ENCODE measurements at places on chromosomes 12 and 14.
A peak's percentile ranks its signal among the peaks of the same experiment; 100 is the strongest.

DNA sequence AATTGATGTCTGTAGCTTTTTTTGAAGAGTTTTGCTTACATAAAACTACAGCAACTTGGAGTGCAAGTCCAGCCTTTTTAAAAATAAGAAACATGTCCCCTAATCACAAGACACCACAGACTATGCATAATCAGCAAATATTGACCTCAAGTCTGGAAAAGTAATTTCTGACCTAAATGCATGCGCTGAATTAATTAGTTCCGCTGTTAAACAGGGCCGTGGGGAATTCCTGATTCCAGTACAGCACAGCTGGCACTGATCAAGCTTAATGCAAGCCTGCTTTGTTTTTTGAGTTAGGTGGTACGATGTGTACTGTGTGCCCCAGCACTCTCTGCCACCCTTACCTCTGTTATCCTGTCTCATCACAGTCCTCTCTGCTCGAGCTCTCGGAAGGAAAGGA lies 9.2 kb downstream of the MLH3 start:
- no peak for DNase-seq

DNA sequence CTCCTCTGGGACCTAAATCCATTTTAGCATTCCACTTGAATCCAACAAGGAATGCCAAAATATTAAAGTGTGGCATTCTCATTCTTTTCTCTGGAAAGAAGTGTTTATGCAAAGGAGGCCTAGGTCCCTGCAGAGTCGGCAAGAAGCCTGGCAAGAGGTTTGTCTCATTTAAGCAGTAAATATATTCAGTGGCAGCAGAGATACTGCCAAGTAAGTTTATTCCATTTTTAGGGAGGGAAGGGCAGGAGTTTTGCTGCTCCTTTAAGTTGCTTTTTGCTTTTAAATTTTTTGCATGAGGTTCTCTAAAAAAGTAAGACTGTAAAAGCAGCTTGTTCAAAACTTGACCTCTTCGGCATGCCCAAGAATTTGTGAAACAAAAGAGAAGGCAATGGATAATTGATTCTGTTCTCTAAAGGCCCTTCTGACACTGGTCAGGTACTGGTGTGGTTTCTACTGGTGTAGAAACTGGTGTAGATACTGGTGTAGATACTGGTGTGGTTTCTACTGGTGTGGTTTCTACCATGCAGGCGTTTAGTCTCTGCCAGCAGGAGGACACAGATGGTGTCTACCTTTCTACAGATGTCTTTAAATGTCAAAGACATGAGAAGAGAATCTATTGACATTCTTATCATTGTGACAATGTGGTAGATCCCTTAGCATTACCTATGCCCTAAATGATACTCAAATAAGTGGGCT lies 107.3 kb downstream of the SAMD4A start:
- no peak for DNase-seq

DNA sequence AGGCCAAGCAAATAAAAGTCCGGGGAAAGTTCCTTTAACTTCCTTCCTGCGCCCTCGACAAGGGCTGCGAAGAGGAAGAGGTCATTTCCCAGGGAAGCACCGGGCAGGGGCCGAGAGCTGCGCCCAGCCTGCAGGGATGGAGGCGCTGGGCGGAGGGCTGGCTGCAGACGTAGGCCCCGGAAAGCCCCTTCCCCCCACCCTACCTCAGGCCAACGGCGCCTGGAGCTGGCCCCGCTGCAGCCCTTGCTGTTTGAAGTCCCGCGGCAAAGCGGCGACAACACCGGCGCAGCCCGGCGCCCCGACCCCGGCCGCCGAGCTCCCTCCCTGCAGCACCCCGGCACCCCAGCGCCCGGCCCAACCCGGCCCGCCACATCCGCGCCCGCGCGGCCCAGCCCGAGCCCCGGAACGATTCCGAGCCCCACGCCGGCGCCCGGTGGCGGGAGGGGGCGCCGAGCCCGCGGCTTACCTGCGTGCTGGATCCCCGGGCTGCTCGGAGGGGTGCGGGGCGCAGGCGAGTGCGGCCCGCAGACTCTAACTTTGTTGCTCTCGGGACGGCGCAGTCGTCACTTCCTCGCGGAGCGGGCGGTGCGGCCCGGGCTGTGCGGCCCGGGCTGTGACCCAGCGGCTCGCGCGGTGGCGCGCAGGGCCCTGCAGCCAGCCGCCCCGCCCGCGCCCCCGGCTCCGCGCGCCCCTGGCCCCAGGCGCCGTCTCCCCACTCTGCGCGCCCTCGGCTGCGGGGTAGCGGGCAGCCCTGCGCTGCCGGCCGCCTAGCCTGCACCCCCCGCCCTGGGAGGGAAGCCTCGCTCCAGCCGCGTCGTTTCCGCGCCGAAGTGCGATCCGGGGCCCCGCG lies 64.8 kb upstream of the PTGR2 start:
- DNase-seq: no peak

DNA sequence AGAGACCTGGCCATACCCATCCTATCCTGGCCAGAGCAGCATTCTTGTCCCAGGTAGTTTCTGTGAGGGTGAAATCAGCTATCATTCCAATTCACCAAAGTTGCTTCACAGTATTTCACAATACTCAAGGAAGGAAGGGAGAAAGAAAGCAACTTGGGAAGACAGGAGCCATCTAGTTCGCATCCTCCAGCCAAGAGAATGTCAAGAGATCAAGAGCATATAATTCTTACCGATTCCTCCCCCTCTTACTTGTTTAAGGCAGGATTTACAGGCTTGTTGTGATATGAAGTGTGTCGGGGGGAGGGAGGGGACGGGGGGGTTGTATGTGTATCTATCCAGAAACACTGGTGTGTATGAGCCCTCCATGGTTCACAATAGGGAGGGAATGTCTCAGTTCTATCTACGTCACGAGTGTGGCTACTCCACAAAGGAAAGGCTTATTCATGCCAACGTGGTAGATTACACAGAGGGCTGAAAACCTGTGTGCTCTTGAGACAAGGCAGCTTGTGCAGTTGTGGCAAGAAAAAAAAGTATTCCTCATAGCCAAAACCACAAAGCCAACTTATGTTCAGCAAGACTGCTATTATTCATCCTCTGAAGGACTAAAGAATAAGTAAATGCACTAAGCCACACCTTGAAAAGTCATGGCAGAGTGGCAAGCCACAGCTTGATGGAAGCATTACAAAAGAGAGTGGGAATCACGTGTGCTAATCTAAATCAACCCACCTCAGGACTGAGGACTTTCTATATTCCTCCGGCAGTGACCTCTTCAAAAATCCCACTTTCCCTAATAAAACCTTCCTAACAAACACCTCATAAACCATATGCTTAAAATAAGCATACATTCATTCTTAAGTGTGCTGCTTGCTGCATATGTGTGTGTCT lies 35.0 kb downstream of the CORO1C start:
- no peak for DNase-seq

GRCh38 chr12:130970908-130971233 lies 17.2 kb downstream of the ADGRD1 start:
- no peak for DNase-seq

- no peak for DNase-seq
Observed at GRCh38 chr14:74348241-74348734, at the start of gene VRTN. Gene VRTN, plus strand, starts transcription at chr14:74348471. Its CDS starts 8,313 bp downstream, at chr14:74356784.

GRCh38 chr14:62847168-62847567 lies 198.1 kb downstream of the KCNH5 start:
- DNase-seq: no peak

GRCh38 chr12:54134850-54135249 lies 53.9 kb downstream of the SMUG1 start:
- no peak for DNase-seq

DNA sequence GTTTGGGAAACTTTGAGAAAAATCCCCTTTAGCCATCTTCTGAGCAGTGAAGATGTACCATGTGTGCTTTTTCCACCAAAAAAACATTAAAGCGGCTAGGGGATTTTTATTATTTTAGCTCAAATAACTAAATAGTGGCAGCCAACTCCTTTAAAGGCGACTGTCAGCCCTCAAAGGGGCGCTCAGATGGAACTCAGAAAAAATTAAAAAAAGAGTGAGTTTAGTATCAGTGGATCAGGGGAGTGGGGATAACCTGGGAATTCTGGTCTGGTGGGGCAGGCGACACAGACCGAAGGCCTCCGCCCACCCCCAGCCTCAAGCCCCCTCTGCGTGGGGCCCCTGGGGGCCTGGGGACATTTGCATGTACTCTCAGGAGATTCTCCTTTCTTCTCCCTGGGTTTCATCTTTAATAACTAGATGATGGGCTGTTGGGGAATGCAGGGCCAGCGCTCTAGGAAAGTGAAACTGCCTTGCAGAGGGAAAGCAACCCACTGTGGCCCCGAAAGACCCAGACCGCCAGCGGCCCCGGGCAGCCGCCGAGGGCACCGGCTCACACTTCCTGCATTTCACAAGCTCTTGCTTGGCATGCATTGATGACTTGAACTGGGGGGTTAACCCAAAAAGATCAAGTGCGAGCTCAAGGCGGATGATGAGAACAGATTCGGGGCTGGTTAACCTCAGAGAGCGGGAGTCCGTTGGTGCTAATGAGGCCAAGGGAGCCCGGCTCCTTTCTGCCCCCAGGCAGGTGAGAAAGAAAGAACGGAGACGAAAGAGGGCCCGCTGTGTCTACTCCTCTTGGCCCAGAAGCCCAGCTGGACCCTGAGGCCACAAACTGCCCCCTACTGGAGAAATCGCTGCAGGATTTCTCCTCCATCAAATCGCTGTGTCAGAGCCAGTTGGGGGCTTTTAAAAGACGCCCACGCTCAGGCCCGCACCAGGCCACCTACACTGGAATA lies 7.3 kb upstream of the BATF start:
- DNase-seq: no peak

GRCh38 chr12:81084811-81085350 lies 7.0 kb downstream of the ACSS3 start:
- DNase-seq: no peak

DNA sequence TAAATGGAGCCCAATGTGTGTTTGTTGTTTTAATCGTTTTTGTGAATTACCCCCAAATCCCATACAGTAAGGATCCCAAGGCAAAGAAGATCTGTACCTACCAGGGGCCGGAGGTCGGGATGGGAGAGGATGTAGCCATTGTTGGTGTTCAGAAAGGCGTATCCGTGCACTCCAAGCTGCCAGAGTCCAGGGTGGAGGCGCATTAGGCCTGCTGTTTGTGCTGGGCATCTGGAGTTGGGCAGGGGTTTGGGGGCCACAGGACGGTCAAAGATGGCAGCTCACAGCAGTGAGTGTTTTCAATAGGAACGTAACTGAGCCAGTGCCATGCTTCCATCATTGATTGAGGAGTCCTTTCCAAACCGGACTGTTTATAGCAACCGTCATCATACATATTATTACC lies 40.2 kb downstream of the CACNA2D4 start:
- DNase-seq: no peak

GRCh38 chr12:117334855-117335587 lies 26.4 kb downstream of the NOS1 start:
- DNase-seq: no peak

GRCh38 chr12:16002880-16003279 lies 91.7 kb downstream of the DERA start:
- no peak for DNase-seq

- DNase-seq: no peak
Observed at GRCh38 chr14:70857496-70857890, 48.2 kb upstream of the MAP3K9 start.

GRCh38 chr12:88638966-88639760 lies 58.9 kb upstream of the KITLG start:
- peak; percentile 10 for DNase-seq

- no peak for DNase-seq
Observed at GRCh38 chr12:95624589-95624988, 73.3 kb upstream of the USP44 start.

DNA sequence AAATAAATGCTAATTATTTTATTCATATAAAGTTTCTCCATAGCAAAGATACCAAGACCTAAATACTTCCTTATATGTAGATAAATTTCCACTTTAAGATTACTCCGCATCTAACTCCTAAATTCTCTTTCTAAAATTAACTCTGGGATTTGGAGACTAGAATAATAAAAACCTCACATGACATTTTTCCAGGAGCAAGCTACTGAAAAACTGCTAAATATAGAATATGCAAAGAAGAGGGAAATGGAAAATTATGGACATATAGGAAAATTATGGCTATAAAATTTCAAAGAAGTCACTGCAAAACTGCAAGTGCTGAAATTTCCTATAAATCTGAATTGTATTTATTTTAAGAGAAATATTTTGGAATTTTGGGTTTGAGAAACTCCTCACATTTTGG lies 186.2 kb downstream of the DUSP6 start:
- no peak for DNase-seq

DNA sequence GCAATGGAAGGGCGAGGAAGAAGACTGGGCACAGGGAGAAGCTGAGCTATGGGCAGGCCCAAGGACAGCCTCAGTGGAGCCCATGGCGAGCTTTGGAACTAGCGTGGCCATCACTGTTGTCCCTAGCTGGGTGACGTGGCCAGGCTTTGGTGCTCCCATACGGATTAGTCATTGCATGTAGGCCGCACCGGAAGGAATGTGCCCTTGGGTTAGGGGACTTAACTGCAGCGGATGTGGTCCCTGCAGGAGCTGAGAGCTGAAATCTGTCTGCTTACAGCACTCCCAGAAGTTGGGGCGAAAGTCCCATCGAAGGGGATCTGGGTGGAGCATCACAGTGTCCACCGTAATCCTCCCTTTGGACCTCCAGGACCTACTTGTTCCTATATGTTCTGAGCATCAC lies 133.7 kb downstream of the PAPOLA start:
- DNase-seq: no peak

GRCh38 chr12:52007158-52007921 lies 594 bp downstream of the TAMALIN start:
- no peak for DNase-seq

DNA sequence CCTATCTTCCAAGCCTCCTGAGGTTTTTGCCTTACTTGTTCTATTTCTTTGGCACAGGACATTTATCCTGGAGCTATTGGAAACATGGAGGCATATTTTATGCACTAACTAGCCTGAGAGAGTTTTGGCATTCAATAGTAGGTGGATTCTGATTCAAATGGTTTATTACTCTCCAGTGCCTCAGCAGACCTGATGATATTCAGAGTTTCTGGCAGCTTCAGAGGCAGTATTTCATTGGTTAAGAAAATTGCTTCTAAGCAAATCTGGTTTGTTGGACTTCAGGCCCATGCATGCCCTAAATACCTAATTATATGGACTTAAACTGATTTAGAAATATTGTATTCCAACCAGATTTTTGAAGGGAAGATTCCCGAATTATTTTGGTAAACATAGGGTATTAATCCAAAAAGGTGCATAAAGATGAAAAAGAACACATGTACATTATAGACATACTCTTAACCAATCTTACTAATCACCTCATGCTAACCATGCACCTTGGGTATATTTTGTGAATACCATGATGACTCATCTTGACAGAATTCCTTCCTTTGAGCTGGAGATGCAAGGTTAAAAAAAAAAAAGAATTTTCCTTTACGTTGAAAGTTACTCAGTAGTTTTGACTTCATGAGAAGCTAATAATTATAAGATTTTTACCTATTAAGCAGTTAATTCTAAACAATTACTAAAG lies 44.3 kb upstream of the KTN1 start:
- no peak for DNase-seq

GRCh38 chr12:55842681-55843429 lies at the start of gene MMP19:
Gene MMP19, minus strand, starts transcription at chr12:55842936. Its CDS starts 106 bp downstream, at chr12:55842830.
- DNase-seq: no peak

DNA sequence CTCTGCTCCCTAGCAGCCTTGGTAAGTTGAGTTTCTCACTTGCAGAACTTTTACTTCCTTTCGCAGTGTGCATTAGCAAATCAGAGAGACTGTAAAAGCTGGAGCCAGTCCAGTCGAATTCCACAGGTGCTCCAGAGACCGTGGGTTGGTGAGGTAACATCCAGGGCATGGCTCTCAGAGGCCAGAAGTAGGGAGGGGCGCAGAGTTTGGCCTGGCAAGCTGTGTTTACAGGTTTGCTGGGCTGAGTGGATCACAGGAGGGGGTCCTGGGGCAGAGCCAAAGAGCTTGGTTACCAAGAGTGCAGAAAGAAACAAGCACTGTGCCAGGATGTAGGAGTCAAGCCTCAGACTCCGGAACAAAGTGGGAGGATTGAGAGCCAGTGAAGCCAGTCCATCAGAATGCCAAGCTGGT lies 10.2 kb upstream of the BHLHE41 start:
- no peak for DNase-seq

- DNase-seq: no peak
Observed at GRCh38 chr14:77185093-77185465, 3.5 kb downstream of the TMEM63C start.

All from NCI-H1436 treated with DMSO at 0.1 percent for 48 hours (cell line).